ENCODE measurements at places on chromosomes 3 and 15.

DNA sequence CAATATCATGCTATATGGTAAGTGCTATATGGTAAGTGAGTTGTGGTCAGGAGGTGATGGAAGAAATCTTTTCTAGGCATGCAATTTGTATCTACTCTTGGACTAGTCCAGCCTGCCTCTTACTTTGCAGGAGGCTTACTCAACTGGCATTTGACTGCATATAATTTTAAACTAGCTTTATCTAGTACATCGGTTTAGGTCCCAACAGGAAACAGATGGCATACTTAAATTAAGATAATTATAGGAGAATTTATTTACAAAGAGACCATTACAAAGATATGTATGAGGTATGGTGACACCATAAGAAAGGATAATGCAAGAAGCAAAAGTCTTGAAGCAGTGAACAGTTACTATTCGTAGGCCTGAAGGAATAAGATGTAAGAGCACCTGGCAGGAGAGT lies 7.8 kb downstream of the SLC28A2 start:
- no peak for DNase-seq

GRCh38 chr3:153291059-153291685 lies 129.1 kb downstream of the RAP2B start:
- no peak for DNase-seq

DNA sequence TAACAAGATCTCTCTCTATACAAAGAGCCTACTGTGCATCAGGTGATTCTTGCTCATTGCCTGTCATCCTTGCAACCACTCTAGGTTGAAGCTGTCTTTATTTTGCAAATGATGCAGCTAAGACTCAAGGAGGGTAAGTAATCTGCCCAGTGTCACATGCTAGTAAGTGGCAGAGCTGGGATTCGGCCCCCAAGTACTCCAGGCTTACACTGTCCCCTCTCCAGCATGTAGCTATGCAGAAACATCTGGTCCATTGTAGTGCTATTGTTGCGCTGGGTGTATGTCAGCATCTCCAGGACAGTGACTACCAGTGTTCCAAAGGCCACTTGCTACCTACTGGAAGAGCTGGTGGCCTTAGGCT lies 248.9 kb downstream of the SLCO3A1 start:
- no peak for DNase-seq

GRCh38 chr15:40115670-40116093 lies 7.0 kb upstream of the BMF start:
- no peak for DNase-seq

- no peak for DNase-seq
These were observed 36.9 kb upstream of the FSIP1 start for GRCh38 chr15:39819533-39819932.

DNA sequence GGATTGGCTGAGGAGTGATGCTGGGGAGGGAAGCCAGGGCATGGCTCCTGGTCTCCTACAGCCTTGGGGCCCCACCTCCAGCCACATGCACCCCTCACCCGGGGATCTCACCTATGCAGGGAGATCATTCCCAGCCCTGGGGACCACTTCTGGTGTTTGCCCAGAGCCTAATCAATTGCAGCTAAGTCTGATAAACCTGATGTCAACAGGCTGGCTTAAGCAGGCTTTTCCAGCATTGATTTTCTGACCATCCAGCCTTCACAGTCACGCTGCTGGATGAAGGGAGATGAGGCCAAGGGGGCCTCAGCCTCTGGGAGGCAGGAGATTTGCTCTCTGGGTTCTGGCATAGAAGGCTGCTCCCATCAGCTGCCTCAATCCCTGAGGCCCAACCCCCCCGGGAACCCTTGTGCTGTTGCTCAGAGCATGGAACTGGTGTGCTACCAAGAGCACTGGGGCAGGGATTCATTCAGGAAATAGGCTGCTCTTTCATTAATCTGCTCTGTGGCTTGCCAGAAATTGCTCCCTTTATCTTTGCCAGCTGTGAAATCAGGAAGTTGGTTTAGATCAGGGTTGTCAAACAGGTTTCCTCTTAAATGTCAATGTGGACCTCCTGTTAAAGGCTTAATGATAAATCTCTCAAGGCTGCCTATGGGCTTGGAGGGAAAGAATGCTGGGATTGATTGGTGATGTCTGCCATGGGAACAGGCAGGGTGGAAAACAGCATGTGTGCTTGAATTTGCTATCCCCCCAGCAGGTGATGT lies 19.0 kb downstream of the FAM3D start:
- no peak for DNase-seq

GRCh38 chr3:8847317-8847716 lies 77.9 kb upstream of the OXTR start:
- DNase-seq = no peak

DNA sequence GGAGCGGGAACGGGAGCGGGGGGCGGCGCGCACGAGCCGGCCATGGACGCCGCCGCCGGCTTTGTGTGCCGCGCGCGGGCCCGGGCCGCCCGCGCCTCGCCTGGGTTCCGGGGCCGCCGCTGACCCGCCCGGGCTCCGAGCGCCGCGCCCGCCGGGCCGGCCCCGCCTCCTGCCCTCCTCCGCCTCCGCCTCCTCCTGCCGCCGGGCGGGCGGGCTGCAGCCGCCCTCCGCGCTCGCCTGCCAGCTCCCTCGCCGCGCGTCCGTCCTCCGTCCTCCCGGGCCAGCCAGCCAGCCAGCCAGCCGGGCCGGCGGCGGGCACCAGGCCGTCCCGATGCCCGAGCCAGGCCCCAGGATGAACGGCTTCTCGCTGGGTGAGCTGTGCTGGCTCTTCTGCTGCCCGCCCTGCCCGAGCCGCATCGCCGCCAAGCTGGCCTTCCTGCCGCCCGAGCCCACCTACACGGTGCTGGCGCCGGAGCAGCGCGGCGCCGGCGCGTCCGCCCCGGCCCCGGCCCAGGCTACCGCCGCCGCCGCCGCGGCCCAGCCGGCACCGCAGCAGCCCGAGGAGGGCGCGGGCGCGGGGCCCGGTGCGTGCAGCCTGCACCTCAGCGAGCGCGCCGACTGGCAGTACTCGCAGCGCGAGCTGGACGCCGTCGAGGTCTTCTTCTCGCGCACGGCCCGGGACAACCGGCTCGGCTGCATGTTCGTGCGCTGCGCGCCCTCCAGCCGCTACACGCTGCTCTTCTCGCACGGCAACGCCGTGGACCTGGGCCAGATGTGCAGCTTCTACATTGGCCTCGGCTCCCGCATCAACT lies at the start of gene ABHD17C:
Gene ABHD17C, plus strand, starts transcription at position 212 of the 812 bp plus-strand sequence. Its CDS starts 120 bp downstream, at position 332.
- DNase-seq = no peak

- DNase-seq = no peak
These were observed 85.6 kb downstream of the MYLK start for GRCh38 chr3:123798550-123798949.

DNA sequence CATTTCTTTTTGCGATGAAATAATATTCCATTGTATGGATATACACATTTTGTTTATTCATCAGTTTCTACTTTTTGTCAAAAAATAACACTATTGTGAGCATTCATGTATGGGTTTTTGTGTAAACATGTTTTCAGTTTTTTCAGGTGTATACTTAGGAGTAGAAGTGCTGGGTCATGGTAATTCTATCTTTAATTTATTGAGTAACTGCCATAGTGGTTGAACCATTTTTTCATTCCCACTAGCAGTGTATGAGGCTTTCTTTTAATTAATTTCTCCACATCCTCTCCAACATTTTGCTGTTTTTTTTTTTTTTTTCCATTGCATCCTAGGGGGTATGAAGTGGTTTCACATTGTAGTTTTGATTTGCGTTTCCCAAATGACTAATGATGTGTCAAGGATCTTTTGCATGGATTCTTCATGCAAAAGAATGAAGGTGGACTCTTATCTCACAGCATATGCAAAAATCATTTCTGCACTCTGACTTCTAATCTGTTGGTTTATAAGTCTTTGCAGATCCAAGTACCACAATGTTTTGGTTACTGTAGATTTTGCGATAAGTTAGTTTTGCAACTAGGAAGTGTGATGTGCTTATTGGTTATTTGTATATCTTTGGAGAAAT lies 12.6 kb downstream of the ATP2C1 start:
- DNase-seq = no peak

DNA sequence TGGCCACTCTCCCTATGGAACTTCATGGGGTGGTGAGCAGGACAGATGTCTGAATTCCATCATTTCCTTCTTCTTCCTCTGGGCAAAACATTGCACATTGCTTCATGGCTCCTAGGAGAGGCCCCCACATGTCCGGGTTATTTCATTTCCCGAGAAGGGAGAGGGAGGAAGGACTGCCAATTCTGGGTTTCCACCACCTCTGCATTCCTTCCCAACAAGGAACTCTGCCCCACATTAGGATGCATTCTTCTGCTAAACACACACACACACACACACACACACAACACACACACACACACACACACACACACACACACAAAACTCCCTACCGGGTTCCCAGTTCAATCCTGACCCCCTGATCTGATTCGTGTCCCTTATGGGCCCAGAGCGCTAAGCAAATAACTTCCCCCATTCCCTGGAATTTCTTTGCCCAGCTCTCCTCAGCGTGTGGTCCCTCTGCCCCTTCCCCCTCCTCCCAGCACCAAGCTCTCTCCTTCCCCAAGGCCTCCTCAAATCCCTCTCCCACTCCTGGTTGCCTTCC lies 1.9 kb downstream of the RHO start:
- no peak for DNase-seq

GRCh38 chr15:76160426-76161152 lies 100.8 kb downstream of the TMEM266 start:
- DNase-seq = no peak

GRCh38 chr3:127707851-127708411 lies 35.2 kb downstream of the ABTB1 start:
- no peak for DNase-seq

DNA sequence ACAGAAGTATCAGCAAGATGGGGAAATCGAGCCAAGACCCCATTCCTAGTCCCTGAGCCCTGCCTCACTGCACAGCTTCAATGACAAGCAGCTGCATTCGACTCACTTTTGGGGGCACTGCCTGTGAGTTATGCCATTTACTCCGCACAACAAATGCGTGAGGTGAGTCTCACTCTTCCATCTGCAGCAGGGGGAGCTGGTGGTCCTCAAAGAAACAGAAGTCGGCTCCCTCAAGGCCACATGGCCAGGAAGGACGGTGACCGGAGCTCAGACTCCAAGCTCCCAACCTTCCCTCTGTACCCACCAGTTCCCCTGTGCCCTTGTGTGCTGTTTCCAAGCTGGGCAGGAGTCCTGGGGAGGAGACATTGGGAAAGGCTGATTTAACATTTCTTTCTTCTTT lies 127.7 kb upstream of the IQSEC1 start:
- no peak for DNase-seq

DNA sequence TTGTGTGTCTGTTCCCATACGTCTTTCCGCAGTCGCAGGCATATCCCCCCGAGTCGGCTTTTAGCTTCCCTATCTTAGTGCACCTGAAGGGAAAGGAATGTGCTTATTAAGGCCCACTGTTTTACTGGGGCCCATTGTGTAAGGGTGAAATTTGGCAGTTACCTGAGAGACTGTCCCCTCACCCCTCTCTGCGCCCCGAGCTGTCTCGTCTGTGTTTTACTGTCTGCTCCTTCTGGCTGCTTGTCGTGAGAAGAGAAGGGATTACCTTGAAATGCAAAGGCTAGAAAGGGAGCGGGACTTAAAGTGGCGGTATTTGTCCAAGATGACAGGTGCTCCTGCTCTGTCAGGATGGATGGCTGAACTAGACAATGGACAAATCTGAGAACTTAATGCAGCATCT lies 233.0 kb upstream of the POU1F1 start:
- no peak for DNase-seq

GRCh38 chr15:90358124-90359033 lies 6.3 kb downstream of the ZNF774 start:
- no peak for DNase-seq

DNA sequence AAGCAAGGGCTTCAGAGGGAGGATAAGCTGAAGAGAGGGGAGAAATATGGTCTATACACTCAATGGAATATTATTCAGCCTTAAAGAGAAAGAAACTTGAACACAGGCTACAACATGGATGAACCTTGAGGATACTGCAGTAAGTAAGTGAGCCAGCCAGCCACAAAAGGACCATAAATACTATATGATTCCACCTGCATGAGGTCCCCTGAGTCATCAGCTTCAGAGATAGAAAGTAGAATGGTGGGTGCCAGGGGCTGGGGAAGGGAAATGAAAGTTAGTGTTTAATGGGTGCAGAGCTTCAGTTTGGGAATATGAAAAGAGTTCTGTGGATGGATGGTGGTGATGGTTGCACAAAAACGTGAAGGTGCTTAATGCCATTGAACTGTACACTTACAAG lies 68.4 kb upstream of the SEC13 start:
- no peak for DNase-seq

- DNase-seq = no peak
These were observed 13.3 kb upstream of the PTX3 start for GRCh38 chr3:157423337-157423736.

- DNase-seq = no peak
These were observed 61.7 kb downstream of the TGFBR2 start for GRCh38 chr3:30668051-30668609.

GRCh38 chr15:62964251-62964650 lies 78.3 kb upstream of the TPM1 start:
- DNase-seq = no peak

DNA sequence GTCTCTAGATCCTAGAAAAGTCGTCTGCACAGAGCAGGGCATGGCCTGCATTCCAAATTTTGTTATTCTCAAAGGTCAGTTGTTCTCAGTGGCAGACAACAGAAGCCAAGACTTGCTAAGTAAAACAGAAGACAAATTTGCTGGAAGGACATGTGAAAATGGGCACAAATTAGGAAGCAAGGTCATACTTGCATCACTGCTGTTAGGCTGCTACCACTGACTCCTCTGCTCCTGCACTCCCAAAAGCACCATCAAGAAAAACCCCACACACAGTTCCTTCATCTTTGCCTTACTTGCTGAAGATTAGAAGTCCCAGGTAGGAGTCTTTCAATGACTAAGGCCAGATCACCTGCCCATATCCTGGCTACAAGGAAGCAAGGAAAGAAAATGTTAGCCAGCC lies 69.9 kb upstream of the ATP2C1 start:
- DNase-seq = no peak

- DNase-seq = no peak
These were observed 1069.1 kb upstream of the ALCAM start for GRCh38 chr3:104297617-104298016.

- DNase-seq = no peak
These were observed 41.6 kb downstream of the WDR76 start for GRCh38 chr15:43868406-43868805.

GRCh38 chr15:77658304-77658703 lies 25.6 kb upstream of the LINGO1 start:
- no peak for DNase-seq

GRCh38 chr3:61417352-61417751 lies 144.0 kb upstream of the PTPRG start:
- DNase-seq = no peak

DNA sequence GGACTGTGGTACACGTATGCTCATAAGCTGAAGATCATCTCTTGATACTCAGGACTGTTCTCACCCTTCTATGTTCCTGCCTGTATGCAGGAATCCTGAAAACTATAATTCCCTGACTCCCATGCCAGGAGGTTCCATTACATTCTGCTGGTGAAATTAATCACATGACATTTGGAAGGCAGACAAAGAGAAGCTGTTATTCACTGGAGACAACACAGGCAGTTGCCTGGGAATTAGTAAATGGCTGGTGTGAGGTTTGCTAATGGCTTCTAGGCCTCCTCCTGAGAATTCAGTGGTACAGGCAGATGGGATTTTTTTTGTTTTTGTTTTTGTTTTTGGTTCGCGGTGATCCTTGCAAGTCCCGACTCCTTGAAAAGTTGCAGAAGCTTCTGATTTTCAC lies 91.4 kb downstream of the CTNNB1 start:
- no peak for DNase-seq

GRCh38 chr3:17194116-17194515 lies 309.4 kb downstream of the PLCL2 start:
- DNase-seq = no peak
